Activated CD8-positive, alpha-beta T cell treated with anti-CD3 and anti-CD28 coated beads, Interleukin-2, amount 10 ng/mL, durations not matched to agents 7 days and 5 days (primary cell): ENCODE measurements at places on chromosomes 16 and 17. TPM values are rescaled to one million over a fixed set of nuclear protein-coding genes. Genes with fewer than 3 reads are reported as not detected.

The DNAH3 gene
- not detected for total RNA-seq

The STAC2 gene
- not detected for total RNA-seq

The PPP1R27 gene
- total RNA-seq, result not detected

The PERCC1 gene
- not detected for total RNA-seq

The MT1H gene
- 0.84 TPM for total RNA-seq

The HASPIN gene
- total RNA-seq, result 27.0 TPM

The NACA2 gene
- not detected for total RNA-seq

The SDR42E2 gene
- total RNA-seq, result 0.16 TPM

DNA sequence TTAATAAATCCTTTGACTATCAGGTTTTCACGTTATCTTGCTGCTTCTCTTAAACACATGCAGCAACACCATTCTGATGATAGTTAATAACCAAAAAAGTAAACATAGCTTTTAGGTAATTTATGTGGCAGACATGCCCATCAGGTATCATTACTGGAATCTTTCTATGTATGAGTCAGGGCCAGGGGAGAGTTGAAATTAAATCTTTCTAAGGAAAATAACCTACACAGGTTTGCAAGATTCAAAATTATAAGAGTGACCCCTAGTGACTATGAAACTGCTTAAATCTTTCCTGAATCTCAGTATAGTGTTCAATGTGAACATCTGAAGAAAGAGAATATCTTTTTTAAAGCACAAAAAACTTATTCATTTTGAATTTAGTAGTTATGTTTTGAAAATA is 666.6 kb downstream of the CDH11 start:
- no peak overlapping the region for H3K27ac ChIP-seq
- DNase-seq, result no peak
- no peaks in the 10 kb centered on the region for H3K4me1 ChIP-seq
- H3K4me3 ChIP-seq, result no peak overlapping the region

GRCh38 chr17:42889809-42890208 is 10.8 kb upstream of the G6PC1 start:
- no peak overlapping the region for H3K27ac ChIP-seq
- H3K4me3 ChIP-seq, result no peak overlapping the region
- H3K4me1 ChIP-seq, result no peaks in the 10 kb centered on the region
- H3K36me3 ChIP-seq, result no peaks in the 10 kb centered on the region

- peaks cover 30% of the 10 kb centered on the region for H3K36me3 ChIP-seq
- no peak overlapping the region for H3K4me3 ChIP-seq
- H3K4me1 ChIP-seq, result peaks cover 19% of the 10 kb centered on the region
- no peak for DNase-seq
These were observed 90.7 kb upstream of the CLEC18B start for GRCh38 chr16:74511961-74512360.

GRCh38 chr17:42682722-42683403 is 532 bp downstream of the CNTNAP1 start:
- no peaks in the 10 kb centered on the region for H3K36me3 ChIP-seq
- peaks cover 50% of the 10 kb centered on the region for H3K4me1 ChIP-seq
- peak; percentile 47 for DNase-seq

DNA sequence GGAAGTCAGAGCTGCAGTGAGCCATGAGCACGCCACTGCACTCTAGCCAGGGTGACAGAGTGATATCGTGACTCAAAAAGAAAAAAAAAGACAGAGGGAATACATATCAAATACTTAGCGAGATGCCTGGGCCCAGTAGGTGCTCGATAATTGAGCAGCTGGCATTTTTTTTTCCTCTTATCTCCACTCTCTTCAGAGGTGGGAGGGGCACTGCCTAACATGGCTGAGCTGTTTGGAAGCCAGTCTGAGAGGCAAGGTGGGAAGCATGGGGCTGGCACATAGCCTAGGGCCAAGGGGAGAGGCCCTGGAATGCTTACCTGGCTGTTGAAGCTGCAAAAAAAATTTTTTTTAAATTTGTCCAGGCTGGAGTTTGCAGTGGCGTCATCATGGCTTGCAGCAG is 38.4 kb downstream of the HIC1 start:
- H3K27me3 ChIP-seq, result no peaks in the 10 kb centered on the region
- no peak overlapping the region for H3K4me3 ChIP-seq
- DNase-seq, result no peak
- peaks cover 22% of the 10 kb centered on the region for H3K36me3 ChIP-seq
- H3K4me1 ChIP-seq, result peaks cover 61% of the 10 kb centered on the region

GRCh38 chr17:38322156-38322779 is 21.5 kb downstream of the GPR179 start:
- no peak overlapping the region for H3K4me3 ChIP-seq
- DNase-seq, result peak; percentile 80
- H3K27ac ChIP-seq, result no peak overlapping the region
- peaks cover 21% of the 10 kb centered on the region for H3K36me3 ChIP-seq
- H3K4me1 ChIP-seq, result peaks cover 11% of the 10 kb centered on the region
- H3K27me3 ChIP-seq, result no peaks in the 10 kb centered on the region

- peak; percentile 46 for DNase-seq
- peaks cover 8% of the 10 kb centered on the region for H3K4me1 ChIP-seq
These were observed 41.8 kb downstream of the IL4R start for GRCh38 chr16:27355610-27356009.

DNA sequence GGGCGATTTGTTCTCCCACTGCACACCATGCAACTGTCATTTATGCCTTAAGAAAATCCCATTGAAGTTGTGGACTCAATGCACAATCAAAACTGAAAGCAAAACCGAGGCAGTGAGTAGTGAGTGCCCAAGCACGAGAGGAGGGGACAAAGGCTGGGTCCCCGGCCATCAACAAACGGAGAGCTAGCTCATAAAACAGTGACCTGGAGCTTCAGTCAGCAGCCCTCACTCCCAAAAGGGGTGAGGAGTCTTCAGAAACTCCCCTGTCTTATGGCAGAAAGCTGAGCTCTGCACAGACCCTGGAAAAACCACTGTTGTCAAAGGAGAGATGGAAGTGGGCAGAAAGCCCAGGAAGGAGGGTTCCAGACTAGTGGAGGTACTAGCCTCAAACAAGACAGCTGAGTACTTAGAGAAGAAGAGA is 96.9 kb downstream of the ADCY9 start:
- H3K4me1 ChIP-seq, result peaks cover 9% of the 10 kb centered on the region
- no peak overlapping the region for H3K27ac ChIP-seq
- no peak for DNase-seq

- H3K36me3 ChIP-seq, result peaks cover 5% of the 10 kb centered on the region
- H3K27ac ChIP-seq, result no peak overlapping the region
- H3K4me3 ChIP-seq, result no peak overlapping the region
- no peaks in the 10 kb centered on the region for H3K27me3 ChIP-seq
- no peak for DNase-seq
These were observed 3.3 kb downstream of the GALNS start for GRCh38 chr16:88853325-88853941.
